Stimulated activated CD8-positive, alpha-beta memory T cell treated with anti-CD3 and anti-CD28 coated beads, Interleukin-15, amount 100 ng/mL, for 4 hours (primary cell): ENCODE measurements at places on chromosomes 16 and 17.

GRCh38 chr17:9389111-9389527 lies 186.5 kb downstream of the STX8 start:
- no peak for DNase-seq

DNA sequence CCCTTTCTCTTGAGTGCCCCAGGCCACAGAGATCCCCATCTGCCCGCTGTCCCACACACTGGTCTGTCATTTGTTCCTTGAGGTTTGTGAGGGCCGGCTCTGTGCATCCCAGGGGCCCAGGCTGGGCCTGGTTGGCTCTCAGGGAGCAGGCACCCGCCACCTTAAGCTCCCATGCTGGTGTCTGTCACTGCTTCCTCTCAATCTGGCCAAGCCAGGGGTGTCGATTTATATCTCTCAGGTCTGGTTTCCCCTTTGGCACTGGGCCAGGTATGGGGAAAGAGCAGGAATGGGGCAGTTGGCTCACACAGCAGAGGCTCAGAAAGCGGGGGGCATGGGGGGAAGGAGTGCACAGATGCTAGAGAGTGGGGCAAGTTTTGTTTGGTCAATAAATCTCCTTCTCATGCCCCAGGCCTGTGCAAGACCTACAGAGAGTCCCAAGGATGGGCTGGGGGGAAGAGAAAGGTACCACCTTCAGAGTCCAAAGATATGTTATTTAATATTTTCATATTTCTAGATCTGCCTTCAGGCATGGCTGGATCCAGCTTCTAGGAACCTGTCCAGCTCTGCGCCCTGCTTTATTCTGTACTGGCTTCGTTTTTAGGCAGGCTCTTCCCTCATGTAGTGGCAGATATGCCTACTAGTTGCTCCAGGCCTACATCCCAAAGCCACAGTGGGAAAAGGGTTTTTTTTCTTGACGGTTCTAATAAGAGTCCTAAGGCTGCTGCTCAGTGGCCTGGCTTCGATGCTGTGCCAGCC lies 34.3 kb downstream of the IL4R start:
- no peak for DNase-seq

DNA sequence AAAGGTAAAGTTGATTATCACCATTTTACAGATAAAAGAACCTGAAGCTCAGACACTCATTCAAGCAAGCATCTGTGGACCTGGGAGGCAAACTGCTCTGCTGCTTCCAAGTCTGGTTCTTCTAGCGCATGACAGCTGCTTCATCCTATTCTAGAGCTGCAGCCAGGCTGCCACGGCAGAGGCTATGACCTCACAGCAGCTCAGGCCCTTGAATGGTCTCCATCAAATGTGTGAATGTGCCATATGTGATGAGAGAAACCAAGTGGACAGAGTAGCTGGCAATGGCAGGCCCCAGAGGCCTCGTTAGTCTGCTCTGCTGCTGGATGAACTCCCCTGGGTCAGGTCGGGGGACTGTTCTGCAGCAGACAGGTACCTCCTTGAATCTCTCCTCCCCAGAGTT lies 30.7 kb upstream of the FOXJ1 start:
- no peak for DNase-seq

GRCh38 chr17:7208027-7208571 lies 11.5 kb downstream of the DLG4 start:
- DNase-seq: no peak

DNA sequence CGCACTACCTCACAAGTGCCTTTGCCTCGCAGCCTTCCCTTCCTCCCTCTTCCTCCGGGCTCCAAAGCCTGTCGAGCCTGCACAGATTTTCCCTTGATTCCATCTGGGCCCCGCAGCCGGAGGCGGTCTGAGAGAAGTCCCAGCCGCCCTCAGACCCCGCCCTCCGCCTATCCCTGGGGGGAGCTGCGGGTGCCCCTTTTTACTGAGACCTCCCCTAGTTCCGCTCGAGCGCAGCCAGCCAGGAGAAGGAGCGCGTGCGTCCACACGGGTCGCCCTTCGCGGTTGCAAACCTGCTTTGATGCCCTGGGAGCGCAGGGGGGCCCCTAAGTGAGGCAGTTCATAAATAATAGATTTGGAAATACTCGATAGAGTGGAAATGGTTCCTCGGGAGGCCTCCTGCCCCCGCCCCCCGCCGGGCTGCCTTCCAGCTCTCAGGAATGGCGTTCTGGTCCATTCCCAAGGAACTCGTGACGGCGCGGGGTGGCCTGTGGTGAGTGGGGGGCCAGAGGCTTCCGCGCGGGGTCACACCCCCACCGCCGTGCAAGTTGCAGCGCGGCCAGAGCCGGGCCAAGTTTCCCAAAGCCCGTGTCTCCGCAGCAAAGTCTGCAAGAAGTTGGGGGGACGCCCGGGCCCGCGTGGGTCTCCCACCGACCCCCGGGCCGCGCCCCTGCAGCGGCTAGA lies 610 bp downstream of the C16orf74 start:
- no peak for DNase-seq

GRCh38 chr16:4194661-4195060 lies 47.2 kb downstream of the SRL start:
- DNase-seq: no peak

- no peak for DNase-seq
Observed at GRCh38 chr16:69319826-69320739, 8.9 kb downstream of the VPS4A start.

DNA sequence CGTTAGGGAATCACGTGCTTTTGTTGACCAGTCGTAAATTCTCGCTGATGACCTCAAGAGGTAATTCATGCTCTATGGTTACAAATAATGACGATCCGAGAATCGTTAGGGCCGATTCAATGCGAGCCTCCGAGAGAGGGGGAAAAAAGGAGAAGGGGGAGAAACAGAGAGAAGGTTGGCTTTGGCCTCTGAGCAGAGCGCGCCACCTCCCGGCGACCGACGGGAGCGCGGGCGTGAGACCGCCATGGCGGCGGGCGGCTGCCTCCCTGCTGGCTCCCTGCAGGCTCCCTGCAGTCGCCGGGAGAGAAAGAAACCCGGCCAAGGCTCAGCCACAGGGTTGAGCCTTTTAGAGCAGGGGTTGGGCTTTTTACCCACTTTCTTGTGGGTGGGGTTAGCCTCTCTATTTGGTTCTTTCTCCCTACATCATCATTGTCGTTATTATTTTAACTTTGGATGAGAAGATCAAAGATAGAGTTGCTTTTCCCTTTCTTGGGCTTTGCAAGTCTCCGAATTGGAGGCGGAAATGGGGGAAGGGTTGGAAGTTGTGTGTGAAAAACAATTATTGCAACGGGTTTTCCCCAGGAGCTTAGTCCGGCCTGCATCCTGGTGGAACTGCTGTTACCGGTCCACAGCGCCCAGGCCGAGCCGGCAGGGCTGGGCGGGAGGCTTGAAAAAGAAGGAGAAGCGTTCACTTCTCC lies 410 bp upstream of the HOXB5 start:
- DNase-seq: peak; percentile 45

DNA sequence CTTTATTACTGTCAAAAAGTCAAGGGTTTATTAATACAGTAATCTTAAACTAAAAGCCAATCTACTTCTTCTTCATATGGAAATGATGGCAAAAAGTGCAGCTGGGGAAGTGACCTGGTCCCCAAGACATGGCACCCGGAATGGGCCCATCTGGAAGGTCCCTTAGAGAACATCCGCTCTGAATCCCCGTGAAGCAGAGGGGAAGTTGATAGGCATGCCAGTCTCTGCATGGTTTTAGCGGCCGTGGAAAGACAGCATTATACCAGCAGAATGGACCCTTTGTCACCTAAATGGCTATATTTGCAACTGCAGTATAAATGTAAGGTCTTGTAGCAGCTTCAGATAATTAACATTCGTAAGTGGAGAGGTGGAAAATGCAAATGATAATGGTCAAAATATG lies 32.4 kb downstream of the COTL1 start:
- DNase-seq: no peak

DNA sequence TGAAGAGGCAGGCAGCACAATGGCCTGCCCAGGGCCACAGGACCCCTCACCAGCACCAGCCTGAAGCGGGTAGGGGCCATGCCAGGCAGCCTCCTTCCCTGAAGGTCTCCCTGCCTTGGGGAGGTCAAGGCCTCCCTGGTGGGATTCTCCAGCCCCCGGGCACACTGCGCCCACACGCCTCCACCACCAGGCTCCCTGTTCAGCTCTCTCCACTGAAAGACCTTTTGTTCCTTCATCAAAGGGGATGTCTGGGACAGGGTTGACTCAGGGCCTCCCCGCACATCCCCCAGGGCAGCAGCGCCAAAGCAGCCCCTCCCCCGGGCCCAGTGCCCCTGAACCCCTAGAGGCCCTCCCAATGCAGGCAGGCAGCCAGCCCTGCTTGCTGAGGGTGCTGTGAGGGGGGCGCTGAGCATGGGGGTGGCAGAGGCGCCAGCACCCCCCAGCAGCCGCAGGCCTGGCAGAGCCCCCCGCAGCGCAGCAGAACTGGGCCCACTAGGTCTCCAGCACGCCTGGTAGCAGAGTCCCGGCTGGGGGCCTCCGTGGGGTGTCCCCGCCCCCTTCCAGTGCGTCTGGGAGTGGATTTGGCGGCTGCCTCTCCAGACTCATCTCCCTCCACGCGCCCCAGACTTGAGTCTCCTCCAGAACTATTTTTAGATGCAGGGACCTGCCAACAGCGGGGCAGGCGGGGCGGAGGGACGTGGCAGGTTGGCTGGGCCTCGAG lies 13.1 kb downstream of the BCAR1 start:
- no peak for DNase-seq

GRCh38 chr16:30005341-30006094 lies 5.3 kb downstream of the DOC2A start:
- no peak for DNase-seq

DNA sequence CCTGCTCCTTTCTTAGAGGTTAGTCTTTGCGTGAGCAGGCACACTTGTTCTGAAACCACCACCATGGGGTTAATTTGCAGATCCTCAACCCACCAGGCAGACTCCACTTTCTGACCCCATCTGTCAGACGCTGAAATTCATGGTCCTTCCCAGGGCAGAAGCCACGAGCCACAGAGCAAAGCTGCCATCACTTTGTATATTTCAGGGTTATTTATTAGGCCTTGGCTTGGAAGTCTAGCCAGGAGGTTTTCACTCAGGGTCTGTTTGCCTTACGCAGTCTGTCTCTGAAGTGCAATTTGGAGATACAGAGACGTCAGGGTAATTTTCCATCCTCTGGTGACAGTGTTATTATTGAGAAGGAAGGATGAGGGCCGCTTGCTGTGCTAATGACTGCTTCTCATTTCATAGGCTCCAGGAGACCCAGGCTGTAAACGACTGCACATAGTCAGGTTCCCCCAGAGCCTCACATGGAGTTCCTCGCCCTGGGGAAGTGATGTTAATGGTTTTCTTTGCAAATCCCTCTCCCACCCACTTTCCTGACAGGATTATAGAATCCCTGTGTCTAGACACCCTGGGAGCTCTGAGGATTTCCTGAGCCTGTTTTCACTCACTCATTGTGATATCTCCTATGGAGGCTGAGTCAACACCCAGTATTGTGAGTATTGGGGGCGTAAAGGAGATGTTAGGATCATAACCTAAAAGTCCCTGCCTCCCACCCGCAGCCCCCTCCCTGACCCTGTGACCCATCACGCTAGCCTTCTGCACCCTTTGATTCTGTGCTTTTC lies 269.0 kb downstream of the ABCC12 start:
- no peak for DNase-seq

DNA sequence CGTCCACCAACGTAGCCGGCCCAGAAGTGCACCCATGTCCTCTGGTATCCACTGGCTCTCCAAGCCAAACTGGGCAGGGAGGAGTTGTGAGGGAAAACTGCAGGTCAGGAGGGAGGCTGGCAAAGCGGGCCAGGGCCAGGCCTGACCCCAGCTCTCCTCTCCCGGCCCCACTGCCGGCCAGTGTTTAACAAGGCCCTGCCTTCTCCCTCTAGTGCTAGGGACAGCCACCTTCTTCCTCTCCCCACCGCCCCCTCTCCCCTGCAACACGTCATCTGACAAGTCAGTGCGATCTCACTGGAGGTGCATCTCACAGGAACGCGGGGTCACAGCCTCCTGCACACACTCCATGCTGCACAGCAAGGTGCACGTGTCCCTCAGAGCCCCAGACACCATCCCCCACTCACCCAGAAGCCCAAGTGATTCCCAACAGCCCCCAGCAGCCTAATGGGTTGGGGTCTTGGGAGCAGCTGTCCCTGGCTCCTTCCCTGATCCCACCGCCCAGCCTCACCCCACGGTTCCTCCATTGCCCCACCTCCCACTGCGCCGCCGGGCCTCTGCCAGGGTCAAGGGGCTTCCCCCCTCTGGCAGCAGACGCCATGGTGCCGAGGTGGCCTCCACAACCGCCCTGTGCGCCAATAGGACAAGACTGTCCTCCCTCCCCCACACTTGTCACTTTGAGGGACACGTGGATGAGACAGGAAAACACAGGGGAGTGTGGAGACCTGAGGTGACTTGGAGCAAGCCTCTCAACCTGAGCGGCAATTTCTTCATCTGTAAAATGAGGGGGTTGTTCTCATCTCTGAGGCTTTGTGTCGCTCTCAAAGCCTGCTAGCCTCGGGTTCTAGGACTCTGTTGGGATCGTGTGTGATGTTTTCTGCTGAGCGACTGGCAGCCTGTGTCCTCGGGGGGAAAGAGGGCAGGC lies 1.1 kb upstream of the ACE start:
- no peak for DNase-seq

GRCh38 chr16:354971-355461 lies 2.5 kb upstream of the AXIN1 start:
- no peak for DNase-seq

GRCh38 chr17:76873856-76874255 lies 5.7 kb downstream of the MGAT5B start:
- no peak for DNase-seq

- no peak for DNase-seq
Observed at GRCh38 chr17:81927152-81927652, 333 bp downstream of the MAFG start.

DNA sequence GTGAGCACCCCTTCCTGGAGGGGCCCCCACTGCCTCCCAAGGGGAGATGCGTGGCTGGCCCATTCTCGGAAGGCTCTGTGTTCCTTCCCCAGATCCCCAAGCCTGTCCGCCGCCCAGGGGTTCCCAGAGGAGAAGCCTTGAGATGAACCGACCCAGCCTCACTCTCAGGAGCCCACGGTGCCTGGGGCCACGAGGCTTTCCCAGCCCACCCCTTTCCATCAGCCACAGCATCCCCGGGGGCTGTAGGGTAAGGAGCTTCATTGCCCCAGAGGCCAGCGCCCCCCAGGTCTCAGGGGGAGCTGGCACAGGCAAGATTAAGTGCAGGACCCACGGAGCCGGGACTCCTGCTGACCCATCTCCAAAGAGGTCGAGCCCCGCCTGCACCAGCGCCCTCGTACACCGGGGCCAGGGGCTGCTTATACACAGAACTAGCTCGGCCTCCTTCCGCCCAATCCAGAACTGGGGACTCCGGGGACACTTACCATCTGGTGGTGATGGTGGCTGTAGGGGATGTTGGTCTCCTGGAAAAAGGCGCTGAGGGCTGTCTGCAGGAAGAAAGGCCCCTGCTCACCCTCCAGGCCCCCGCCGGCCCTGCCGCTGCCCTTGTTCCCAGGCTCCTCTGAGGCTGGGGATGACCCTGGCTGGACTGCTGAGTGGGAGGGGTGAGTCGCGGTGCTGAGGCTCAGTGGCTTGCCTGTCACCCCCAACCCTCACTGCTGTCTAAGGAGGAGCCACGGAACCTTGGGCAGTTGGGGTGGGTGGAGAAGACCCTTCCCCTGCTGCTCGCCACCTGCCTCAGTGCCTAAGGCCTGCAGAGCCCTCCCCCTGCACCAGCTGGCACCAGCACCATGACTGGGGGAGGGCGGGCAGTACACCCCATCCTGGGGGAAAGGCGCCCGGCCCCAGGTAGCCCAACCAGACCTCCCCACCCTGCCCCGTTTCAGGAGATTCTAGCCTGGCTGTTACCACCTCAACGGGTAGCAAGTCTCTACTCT lies 4.4 kb downstream of the UBALD1 start:
- DNase-seq: no peak
